ENCODE measurements at places on chromosomes 2 and 18. TPM values are rescaled to one million over a fixed set of nuclear protein-coding genes. Genes with fewer than 3 reads are reported as not detected.

Gene ADAM23
- 2.5 TPM for polyA plus RNA-seq

Gene LOXHD1
- polyA plus RNA-seq = not detected

Gene DPP4
- 29.4 TPM for polyA plus RNA-seq

Gene DLGAP1
- 1.2 TPM for polyA plus RNA-seq

Gene CYTIP
- 3.5 TPM for polyA plus RNA-seq

Gene SDC1
- 206 TPM for polyA plus RNA-seq

- DNase-seq = no peak
These were observed 8.3 kb upstream of the ADRA2B start for GRCh38 chr2:96124406-96125265.

- no peak for DNase-seq
These were observed 230.6 kb upstream of the SP5 start for GRCh38 chr2:170484552-170484951.

GRCh38 chr2:2889646-2890045 is 488.0 kb downstream of the EIPR1 start:
- no peak for DNase-seq

- DNase-seq = no peak
These were observed 29.4 kb upstream of the IGFBP2 start for GRCh38 chr2:216603884-216604245.

DNA sequence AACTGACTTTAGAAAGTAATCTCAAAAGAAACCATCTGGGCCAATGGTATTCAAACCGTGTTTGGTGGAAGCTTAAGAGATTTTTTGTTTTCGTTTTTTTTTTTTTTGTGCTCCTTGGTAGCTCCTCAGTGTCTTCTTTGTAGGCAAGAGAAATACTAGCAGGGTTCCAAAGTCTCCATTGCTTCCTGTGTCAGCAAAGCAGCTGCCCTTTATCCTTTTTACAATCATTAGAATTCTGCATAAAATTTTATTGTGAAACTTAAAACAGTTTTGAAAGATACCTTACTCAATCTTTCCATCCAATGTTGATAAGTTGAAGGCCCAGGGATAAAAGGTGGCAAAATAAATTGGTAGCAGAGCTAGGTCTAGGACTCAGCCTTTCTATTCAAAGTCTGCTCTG is 479 bp downstream of the IL1F10 start:
- DNase-seq = no peak

All from kidney (tissue), 22 donors.